ENCODE measurements at places on chromosomes 11 and 22.

- DNase-seq: peak; percentile 50
These were observed 15.8 kb downstream of the ABTB2 start for GRCh38 chr11:34341931-34342533.

DNA sequence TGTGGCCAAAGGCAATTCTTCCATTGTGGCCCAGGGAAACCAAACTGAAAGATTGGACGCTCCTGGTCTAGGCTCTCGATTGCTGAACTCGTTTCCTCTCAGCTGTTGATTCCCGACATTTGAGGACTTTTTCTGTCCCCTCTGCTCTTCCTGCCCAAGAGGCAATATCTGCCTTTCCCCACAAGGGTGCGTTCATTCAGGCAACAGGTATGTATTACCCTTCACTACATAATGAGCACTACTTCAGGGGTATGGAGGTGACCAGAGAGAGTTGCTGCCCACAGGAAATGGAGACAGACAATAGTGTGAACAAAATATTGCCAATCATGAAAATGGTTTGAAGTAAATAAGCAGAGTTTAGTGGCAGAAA is 8.2 kb downstream of the PTH start:
- peak; percentile 40 for DNase-seq

GRCh38 chr11:73760135-73760678 is 667 bp downstream of the RAB6A start:
- peak; percentile 38 for DNase-seq

DNA sequence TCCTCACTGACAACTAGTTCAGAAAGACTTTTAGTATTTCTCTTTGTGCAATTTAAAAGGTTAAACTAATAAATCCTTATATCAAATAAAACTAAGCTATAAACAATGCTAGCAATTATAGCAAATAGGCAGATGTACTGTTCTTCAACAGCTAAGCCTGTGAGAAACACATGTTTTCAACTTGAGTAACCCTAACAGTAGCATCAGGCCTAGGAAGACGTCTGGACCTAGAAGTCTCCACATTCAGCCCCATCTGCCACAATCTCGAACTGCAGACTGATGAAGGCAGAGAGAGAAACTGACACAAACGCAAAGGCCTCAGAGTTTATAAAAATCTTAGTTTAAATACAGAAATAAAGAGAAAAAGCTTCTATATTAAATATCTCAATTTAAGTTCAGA is 2.5 kb downstream of the ST13 start:
- peak; percentile 29 for DNase-seq

GRCh38 chr11:125429174-125429707 is 66.8 kb downstream of the FEZ1 start:
- peak; percentile 75 for DNase-seq

DNA sequence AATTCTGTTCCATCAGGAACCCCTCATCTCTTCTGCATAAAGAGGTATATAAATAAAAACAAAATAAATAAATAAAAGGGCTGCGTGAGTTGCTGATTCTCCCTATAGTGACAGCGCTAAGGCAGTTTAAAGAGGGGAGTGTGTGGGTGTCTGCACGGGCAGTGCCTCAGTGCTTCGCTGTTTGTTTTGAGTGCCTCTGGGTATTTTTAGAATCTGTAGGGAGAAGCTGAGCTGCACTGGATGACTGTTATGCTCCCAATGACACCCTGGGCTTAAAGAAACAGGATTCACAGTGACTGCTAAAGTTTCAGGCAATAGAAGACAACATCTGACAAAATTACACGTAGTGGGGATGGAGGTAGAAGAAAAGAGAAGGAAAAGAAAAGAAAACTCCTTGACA is 38.8 kb downstream of the SLC1A2 start:
- peak; percentile 29 for DNase-seq

DNA sequence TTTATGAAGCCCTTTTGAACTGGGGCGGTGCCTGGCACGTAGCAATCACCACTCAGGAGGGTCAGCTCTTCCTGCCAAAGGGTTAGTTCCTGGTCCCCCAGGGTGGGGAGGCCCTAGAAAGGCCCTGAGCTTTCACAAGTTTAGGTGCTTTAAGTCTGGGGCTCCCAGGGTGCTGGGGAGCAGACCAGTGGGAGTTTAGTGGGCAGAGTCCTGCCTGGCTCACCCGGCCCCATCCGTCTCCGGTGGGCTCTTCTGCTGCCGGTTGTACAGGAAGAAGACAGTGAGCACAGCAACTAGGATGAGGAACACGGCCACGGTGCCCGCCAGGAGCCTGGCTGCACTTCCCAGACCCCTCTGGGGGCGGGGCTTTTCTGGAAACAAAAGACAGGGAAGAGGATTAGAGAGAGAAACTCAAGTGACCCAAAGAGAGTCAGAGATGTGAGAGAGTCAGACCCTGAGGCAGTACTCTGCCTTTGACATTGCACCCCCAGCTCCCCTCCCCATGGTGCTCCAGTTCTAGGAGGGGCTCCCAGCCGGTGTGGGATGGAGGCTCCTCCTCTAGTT is 89.3 kb downstream of the NECTIN1 start:
- no peak for DNase-seq

DNA sequence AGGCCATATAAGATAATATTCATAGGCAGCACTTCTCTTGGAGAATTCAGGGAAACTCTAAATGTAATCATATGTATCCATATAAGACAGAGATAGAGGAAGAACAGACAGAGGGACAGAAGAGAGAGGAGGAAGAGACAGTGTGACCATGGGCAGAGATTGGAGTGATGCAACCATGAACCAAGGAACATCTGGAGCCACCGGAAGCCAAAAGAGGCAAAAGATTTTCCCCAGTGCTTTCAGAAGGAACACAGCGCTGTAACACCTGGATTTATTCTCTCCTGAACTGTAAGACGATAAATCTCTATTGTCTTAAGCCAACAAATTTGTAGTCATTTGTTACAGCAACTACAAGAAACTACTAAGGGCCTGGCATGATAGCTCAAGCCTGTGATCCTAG is 57.7 kb downstream of the GAB2 start:
- DNase-seq: no peak

DNA sequence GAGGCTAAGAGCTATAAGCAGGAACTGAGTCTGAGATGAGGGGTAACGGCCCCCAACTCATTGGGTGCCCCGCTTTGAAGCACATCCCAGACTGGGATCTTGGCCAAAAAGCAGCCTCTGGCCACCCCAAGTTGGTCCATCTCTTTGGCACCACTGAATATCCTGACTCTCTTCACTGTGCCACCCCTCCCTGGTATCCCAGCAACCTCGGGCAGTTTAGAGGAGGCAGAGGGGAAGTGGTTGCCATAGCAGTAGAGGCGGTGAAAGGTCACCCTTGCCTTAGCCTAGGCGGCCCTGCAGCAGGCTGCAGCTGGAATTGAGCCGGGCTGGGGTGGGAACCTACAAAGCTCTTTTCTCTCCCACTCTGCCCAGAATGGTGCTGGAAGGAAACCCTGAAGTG is 1.1 kb downstream of the PELI3 start:
- no peak for DNase-seq

DNA sequence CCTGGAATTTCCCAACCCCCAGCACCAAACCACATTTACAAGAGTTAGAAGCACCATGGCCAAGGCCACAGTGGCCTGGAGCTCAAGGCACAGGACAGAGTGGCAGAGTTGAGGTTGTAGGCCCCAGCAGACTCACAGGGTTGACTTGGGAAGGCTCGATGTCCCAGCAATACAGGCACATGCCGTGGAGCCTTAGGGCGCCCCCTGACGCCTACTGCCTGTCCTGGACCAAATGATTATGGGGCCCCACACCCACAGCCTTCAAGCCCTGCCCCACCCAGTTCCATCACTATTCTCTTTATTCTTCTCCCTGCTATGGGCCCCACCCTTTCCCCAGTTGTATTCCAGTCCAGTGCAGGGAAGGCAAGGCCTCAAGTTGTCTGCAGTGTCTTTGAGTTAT is at the start of gene CCDC179:
CCDC179 (minus strand) TSS at position 234 of the 400 bp plus-strand sequence; CDS start at position 181, 53 bp downstream.
- DNase-seq: no peak

DNA sequence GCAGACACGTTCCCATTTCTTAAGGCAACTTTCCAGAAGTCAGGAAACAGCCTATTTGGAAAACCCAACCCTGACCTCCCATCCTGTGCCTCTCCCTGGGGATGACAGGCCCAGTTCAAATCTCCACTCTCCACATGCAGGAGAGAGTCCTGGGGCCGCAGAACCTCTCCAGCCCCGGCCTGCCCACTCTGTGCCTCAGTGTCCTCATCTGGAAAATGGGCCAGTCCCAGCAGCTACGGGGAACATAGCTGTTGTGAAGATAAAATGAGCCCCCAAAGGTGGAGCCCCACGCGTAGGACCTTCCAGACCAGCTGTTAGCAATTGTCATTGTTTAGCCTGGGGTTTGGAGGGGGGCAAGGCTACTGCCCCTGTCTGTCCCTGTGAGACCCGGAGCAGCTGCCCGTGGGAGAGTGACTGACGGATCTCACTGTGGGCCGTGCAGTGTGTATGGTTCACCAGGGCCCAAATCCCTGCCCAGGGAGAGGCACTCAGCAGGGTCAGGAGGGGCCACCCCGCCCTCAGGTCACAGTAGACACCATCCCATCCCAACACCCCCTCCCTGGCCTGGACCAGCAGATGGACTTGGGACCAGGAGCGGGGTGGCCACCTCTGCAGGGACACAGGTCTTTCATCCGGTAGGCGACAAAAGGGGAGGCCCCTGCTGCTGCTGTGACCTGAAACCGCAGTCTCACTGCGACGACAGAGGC is 145.9 kb downstream of the CTTN start:
- DNase-seq: no peak

- no peak for DNase-seq
These were observed 29.3 kb downstream of the CLPB start for GRCh38 chr11:72405009-72405408.
